Activated CD4-positive, alpha-beta memory T cell treated with anti-CD3 and anti-CD28 coated beads for 36 hours (primary cell): ENCODE measurements at places on chromosomes 13 and 19. TPM values are rescaled to one million over a fixed set of nuclear protein-coding genes. Genes with fewer than 3 reads are reported as not detected.

- no peak for DNase-seq
- H3K27me3 ChIP-seq, result no peaks in the 10 kb centered on the region
- no peak overlapping the region for H3K27ac ChIP-seq
- H3K4me1 ChIP-seq, result no peaks in the 10 kb centered on the region
Observed at GRCh38 chr13:50679321-50679720, 164.2 kb downstream of the DLEU7 start.

- peaks cover 56% of the 10 kb centered on the region for H3K27me3 ChIP-seq
- H3K4me1 ChIP-seq, result peaks cover 5% of the 10 kb centered on the region
- no peak overlapping the region for H3K27ac ChIP-seq
- H3K4me3 ChIP-seq, result no peak overlapping the region
- DNase-seq, result no peak
Observed at GRCh38 chr13:110801044-110801443, 87.5 kb downstream of the ING1 start.

Gene SIGLECL1
- total RNA-seq, result not detected

Gene HPN
- 0.21 TPM for total RNA-seq

Gene ECSIT
- total RNA-seq, result 36.6 TPM

- H3K27me3 ChIP-seq, result no peaks in the 10 kb centered on the region
- H3K27ac ChIP-seq, result no peak overlapping the region
- DNase-seq, result no peak
- no peaks in the 10 kb centered on the region for H3K36me3 ChIP-seq
Observed at GRCh38 chr19:28210886-28211285, 1002.1 kb downstream of the UQCRFS1 start.

- H3K36me3 ChIP-seq, result no peaks in the 10 kb centered on the region
- H3K4me3 ChIP-seq, result no peak overlapping the region
- no peak overlapping the region for H3K27ac ChIP-seq
- H3K4me1 ChIP-seq, result peaks cover 27% of the 10 kb centered on the region
- H3K27me3 ChIP-seq, result peaks cover 16% of the 10 kb centered on the region
Observed at GRCh38 chr19:6527893-6528543, 2.8 kb upstream of the TNFSF9 start.

DNA sequence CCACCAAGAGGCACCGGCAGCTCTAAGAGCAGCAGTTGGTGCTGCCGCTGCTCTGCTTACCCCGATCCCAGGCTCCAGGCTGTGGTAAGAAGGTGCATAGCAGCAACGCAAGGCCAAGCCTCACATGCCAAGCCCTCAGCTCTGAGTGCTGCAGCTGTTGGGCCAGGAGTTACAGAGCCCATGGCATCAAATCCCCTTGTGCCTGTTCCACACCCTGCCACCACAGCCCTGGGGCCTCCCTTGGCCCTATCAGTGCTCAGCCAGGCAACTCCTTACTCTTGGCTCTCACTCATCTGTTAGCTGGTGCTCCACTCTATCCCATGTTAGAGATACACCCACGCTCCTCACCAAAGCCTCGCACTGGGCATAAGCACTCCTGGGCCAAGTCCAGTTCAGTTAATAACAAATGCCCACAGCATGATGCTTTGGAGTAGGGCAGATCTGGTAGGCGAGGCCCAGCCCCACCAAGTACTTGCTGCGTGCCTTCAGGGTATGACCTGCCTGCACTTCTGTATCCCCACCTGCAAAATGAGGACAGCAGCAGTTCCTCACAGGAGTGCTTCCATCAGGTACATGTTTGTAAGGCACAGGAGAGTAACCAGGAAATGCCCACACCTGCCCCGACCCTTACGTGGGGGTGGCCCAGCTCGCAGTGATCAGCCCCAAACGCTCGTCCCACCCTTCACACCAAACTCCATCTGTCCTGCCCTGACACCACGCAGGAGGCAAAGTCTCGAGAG lies 16.2 kb downstream of the AKAP8L start:
- no peak overlapping the region for H3K27ac ChIP-seq
- no peaks in the 10 kb centered on the region for H3K27me3 ChIP-seq
- peaks cover 14% of the 10 kb centered on the region for H3K36me3 ChIP-seq

- no peak overlapping the region for H3K27ac ChIP-seq
- DNase-seq, result no peak
- peaks cover 4% of the 10 kb centered on the region for H3K27me3 ChIP-seq
Observed at GRCh38 chr13:44022196-44022595, 142.5 kb downstream of the LACC1 start.

Gene LGALS14
- 1.6 TPM for total RNA-seq

Gene RFPL4A
- not detected for total RNA-seq

Gene CDC34
- 46.4 TPM for total RNA-seq
